NCI-H460 (cell line): ENCODE measurements at places on chromosomes 6 and 20. TPM values are rescaled to one million over a fixed set of nuclear protein-coding genes. Genes with fewer than 3 reads are reported as not detected.
A peak's percentile ranks its signal among the peaks of the same experiment; 100 is the strongest.

DNA sequence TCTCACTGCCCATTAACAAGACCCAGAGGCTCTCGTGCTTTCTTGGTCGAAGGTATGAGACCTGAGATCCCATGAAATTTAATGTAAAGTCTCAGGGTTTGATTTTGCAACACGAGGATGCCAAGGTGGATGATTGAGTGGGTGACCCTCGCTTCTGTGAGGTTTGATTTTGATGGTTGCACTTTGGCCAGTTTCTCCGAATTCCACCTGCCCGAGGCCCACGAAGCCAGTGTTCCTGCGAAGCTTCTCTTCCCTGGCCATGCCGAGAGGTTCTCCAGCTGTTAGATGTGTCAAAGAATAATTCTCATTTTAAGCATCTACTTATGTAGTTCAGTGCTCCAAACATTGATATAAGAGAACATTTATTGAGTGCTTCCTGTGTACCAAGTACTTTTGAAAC, at the start of gene KIF25:
Gene KIF25, plus strand, starts transcription at position 30 of the 400 bp plus-strand sequence. CDS start 31,915 bp downstream, outside the sequence.
- DNase-seq: no peak

UST gene
- total RNA-seq: 0.12 and 0.32 TPM in 2 replicates

DNA sequence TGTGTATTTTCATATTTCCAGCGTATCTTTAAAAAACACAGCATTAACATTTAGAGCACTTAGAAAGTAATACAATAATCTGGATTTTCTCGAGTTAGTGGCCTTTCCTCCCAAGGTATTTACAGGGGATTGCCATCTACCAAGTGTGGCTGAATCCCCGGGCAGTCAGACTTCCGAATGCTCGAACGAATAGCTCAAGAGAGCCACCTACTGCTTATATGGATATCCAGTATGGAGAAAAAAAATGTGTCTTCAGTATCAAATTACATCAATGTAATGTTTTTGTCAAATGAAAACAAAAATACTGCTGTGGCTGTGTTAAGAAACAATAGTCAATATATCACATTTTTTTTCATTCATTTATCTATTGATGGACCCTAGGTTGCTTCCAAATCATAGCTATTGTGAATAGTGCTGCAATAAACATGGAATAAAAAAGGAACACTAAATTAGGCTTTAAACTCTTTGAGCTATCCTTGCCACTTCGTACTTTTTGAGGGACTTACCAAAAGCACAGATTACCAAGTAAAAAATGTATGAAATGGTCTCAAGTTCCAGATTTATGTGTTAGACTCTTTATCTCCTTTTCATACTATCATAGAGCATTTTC, 654.5 kb upstream of the PTCHD4 start:
- peak; percentile 48 for DNase-seq

RNF8 gene
- 16.5 and 17.6 TPM in 2 replicates for total RNA-seq

DNA sequence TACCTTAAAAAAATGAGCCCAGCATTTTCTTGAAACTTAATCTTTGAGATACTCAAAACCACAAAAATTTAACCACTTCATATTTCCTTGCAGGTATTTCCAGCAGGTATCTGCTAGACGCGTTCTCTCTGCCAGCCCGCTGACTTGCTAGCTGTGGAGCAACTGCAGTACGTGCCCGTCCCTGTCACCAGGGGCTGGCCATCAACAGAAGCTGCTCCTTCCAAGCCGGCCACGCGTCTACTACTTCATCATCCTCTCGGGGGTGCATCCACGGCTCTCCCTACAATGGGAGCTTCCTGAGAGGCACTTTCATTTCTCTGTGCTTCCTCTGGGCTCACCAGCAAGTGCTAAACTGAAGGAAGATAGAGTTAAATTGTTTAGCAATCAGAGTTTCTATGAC, 132.4 kb downstream of the DTNBP1 start:
- no peak for DNase-seq

GRCh38 chr6:169902070-169902469, 150.6 kb downstream of the ERMARD start:
- no peak for DNase-seq

- no peak for DNase-seq
These were observed 77.4 kb upstream of the F13A1 start for GRCh38 chr6:6397842-6398241.

GRCh38 chr6:134080171-134080795, 27.9 kb upstream of the SLC2A12 start:
- no peak for DNase-seq

- peak; percentile 93 for DNase-seq
These were observed at the start of gene FOXC1 for GRCh38 chr6:1609648-1610496. Gene FOXC1, plus strand, starts transcription at chr6:1609915. Its CDS starts 531 bp downstream, at chr6:1610446.

DNA sequence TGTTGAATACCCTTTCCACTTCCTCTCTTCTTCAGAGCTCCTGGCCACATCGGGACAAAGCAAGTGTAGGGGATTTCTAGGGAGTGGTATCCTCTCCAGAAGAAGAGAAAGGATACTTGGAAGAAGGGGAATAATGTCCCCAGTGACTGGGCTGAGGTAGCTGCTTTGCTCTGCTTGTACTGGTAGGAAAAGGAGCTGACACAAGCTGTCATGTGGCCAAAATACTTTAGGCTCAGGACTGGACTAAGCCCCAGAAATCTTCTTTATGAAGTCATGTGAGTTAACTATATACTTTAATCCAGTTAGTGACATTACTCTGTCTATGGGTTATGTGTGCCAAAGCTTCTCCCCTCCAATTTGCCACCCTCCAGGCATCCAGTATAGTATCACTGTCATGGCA, 40.5 kb downstream of the AKIRIN2 start:
- no peak for DNase-seq

- DNase-seq: no peak
These were observed 97.5 kb upstream of the MYLIP start for GRCh38 chr6:16031278-16031981.

DNA sequence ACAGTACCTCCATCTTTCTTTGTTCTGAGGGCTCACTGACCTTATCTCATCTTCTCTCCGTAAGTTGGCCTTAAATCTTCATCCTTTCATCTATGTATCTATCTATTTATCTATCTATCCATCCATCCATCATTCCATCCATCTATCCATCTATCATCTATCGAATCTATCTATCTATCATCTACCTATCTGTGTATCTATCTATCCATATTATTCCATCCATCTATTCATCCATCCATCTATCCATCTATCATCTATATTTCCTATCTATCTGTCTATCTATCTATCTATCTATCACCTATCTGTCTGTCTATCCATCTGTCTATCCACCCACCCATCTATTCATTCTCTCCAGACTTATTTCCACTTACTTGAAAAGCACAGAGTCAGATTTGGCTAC, 147.3 kb upstream of the PMEPA1 start:
- DNase-seq: no peak

- DNase-seq: no peak
These were observed 25.3 kb upstream of the SIM1 start for GRCh38 chr6:100490065-100490464.

VGLL2 gene
- not detected in 2 replicates for total RNA-seq

DNA sequence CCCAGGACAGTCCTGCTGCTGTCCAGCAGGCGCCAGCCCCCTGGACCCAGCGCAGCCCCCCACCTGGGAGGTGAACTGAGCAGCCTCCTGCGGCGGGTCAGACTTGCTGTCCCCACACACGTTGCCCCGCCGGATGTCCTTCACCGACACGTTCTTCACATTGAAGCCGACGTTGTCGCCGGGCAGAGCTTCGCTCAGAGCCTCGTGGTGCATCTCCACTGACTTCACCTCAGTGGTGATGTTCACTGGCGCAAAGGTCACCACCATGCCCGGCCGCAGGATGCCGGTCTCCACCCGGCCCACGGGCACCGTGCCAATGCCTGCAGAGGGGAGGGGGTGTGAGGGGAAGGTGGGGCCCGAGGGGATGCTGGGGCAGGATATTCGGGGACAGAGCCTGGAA, 8.5 kb downstream of the EEF1A2 start:
- no peak for DNase-seq

MUC21 gene
- not detected in 2 replicates for total RNA-seq

ERVFRD-1 gene
- total RNA-seq: not detected in 2 replicates

DNA sequence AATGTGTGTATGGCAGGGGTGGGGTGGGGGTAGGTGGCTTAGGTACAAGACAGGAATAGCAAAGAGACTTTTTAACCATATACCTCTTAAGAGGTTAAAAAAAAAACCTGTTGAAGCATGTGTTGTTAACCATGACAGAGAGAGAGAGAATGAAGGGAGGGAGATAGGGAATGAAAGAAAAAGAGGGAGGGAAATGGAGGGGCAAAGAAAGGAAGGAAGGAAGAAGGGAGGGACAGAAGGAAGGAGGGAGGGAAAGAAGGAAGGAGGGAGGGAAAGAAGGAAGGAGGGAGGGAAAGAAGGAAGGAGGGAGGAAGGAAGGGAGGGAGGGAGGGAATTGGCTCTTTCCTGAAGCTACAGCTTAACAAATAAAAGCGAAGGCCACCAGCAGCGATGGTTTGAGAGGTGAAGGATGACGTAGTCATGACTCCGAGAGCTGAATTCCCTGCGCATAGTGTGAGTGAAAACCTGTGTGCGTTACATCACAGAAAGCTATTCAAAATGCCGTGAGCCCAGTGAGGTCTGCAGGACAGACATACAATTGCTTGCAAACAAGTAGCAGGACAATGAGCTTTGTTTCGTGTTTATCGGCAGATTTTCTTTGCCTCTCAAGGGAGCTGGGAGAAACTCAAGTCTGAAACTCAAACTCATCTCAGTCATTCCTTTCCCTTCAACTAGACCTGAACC, 88.6 kb upstream of the NEDD9 start:
- no peak for DNase-seq

DNA sequence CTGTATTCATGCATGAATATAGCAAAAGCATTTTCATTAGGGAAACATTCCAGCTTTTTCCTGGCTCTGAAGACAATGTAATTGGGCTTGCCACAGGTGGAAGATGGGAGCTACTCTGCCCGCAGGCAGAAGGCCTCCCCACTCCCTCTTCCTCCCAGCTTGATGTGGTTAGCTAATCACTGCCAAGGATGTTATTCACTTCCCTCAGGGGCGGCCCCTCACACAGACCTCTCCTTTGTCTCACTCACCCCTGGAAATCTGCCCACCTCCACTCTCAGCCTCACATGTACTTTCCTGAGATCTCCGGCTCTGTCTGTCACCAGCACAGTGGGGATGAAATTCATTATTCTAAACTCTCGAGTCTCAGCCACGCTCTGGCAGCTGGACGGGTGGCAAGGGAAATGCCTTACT, 100.7 kb downstream of the ANKRD60 start:
- no peak for DNase-seq

TRIM10 gene
- total RNA-seq: not detected in 2 replicates

DNA sequence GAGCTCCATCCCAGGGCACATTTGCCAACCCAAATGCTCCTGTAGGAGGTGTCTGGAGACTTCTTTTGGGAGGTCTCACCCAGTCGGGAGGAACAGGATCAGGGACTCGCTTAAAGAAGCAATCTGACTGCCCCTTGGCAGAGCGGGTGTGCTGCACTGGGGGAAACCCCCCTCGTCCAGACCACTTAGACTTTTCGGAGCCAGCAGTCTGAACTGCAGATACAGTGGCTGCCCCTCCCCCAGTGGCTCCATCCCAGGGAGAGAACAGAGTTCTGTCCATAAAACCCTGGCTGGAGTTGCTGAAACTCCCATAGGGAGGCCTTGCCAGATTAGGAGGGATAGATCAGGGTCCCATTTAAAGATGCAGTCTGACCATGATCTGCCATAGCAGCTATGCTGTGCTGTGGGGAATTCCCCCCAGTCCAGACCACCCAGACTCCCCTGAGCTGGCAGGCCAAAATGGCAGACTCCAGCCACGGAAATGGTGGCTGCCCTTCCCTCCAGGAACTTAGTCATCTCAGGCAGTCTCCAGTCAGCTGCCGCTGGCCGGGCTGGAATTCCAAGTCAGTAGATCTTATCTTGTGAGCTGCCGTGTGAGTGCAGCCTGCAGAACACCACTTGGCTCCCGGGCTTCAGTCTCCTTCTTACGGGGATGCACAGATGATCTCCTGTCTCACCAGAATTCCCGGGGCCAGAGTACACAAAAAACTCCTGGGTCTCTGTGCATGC, 278.1 kb upstream of the SASH1 start:
- no peak for DNase-seq

GRCh38 chr20:36932476-36933426, 18.8 kb downstream of the SAMHD1 start:
- no peak for DNase-seq

GRCh38 chr6:32953775-32954174, 878 bp upstream of the HLA-DMA start:
- DNase-seq: no peak

GRCh38 chr6:137740967-137741761, 125.9 kb upstream of the TNFAIP3 start:
- DNase-seq: peak; percentile 79

DNA sequence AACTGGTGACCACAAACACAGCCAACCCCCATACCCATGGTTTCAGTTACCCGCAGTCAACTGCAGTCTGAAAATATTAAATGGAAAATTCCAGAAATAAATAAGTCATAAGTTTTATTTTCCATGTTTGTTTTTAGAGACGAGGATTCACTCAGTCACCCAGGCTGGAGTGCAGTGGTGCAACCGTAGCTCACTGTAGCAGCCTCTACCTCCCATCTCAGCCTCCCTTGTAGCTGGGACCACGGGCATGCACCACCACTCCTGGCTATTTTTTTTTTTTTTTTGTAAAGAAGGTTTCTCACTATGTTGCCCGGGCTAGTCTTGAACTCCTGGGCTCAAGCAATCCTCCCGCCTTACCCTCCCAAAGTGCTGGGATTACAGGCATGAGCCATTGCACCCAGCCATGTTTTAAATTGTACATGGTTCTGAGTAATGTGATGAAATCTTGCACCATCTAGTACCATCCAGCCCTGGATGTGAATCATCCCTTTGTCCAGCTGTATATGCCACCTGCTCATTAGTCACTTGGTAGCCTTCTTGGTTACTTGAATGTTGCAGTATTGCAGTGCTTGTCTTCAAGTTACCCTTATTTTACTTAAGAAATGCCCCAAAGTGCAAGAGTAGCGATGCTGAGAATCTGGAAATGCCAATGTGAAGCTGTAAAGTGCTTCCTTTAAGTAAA, 14.5 kb downstream of the CSNK2A1 start:
- DNase-seq: peak; percentile 86

ECT2L gene
- total RNA-seq: not detected in 2 replicates

GRCh38 chr6:158086054-158086503, 82.0 kb downstream of the SERAC1 start:
- DNase-seq: no peak

RHAG gene
- total RNA-seq: not detected in 2 replicates

GRCh38 chr20:57957411-57958049, 247.7 kb upstream of the PMEPA1 start:
- DNase-seq: no peak

DNA sequence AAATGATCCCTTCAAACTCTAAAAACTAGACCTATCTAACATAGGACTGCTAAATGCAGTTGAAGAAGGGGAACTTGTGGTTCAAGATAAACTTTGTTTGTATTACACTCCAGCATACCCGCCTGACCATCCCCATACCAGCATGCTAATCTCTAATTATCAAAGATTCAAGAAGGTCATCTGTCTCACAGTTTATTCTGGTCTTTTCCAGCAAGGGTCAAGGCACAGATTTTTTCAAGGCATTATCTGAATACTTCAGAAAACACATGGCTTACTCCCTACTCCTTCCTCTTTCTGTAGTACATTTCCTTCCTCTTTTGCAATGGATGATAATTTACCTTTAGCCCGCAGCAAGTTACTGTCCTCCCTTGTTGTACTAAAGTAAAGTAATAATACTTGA, 174.1 kb downstream of the PKHD1 start:
- DNase-seq: no peak

SLC35D3 gene
- total RNA-seq: not detected in 2 replicates
